ENCODE measurements at places on chromosomes 5 and 9.

GRCh38 chr9:115106001-115106400, 12.0 kb downstream of the TNC start:
- DNase-seq: no peak

DNA sequence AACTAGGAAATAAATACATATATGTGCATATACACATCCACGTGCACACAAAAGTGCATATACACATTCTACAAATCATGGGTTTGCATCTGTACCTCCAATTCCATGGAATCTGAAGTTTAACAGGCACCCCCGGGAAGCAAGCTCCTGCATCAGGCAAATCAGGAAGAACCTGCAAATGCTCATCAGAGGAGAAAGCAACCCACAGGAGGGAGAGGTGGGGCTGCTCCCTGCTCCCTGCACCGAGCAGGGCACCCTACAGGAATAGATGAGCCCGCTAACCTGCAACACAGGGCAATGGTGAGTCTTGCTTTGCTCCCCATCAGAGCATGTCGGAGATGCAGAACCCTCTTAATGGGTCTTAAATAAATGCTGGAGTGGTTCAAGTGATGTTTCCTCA, 151.3 kb downstream of the DAB2IP start:
- DNase-seq: no peak

DNA sequence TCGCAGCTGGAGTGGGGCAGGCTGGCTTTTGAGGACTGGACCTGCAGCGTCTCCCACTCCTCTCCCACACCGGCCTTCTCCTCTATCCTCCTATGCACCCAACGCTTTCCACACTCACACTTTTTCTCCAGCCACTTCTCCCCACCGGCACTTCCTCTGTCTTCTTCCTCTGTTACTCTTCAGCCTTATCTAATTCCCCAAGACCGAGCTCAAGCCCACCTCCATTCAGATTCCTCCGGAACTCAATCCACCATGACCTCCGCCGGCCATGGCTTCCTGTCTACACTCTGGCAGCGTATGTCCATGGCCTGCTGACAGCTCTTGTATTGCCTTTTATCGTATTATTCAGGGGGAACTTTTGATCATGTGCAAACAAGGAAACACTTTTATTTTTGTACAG, 545 bp upstream of the OR2V1 start:
- no peak for DNase-seq

DNA sequence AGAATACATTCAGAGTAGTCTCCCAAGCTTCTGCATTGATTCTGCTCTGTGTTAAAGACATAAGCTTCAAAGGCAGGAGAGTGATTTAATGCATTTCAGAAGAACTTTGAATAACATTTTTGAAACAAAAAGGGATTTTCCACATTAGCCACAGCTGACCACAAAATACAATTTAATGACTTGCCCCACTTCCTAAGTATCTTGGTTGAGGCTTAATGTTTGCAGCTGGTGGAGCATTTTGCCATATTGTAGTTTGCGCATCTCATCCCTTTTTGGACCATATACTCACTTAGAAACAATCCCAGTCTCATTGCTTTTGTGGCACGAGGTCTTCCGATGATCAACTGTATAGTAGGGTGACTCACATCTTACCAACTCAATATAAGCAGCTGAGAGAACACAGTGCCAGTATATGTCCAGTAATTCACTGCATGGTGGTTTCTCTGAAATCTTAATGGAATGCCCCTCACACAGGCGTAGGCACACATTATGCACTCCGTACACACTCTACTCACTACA, 455.8 kb upstream of the PTGER4 start:
- no peak for DNase-seq

- no peak for DNase-seq
Measured at GRCh38 chr9:94714494-94714893, 12.0 kb upstream of the AOPEP start.

GRCh38 chr5:122321921-122322320, 9.9 kb downstream of the SNCAIP start:
- DNase-seq: no peak

- no peak for DNase-seq
Measured at GRCh38 chr5:138230981-138231589, 18.0 kb upstream of the CDC23 start.

GRCh38 chr5:21774801-21775200, 1078.3 kb downstream of the CDH12 start:
- no peak for DNase-seq

DNA sequence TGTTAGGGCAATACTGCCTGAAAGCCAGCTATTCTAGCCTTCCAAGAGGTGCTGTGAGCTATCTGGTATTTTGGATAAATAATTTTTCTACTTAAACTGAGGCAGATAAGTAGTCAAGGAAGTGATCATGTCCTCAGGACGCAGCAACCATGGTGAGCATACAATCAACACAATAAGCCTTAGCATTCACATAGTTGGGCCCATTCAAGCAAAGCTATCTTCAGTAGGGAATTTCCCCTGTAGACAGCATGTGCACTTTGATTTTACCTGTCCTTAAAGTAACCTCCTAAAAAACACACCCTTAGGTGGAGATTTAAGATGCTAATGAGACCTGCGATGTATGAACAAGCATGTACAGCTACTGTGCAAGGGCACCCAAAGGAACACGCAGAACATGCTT, 76.2 kb upstream of the HCN1 start:
- no peak for DNase-seq

DNA sequence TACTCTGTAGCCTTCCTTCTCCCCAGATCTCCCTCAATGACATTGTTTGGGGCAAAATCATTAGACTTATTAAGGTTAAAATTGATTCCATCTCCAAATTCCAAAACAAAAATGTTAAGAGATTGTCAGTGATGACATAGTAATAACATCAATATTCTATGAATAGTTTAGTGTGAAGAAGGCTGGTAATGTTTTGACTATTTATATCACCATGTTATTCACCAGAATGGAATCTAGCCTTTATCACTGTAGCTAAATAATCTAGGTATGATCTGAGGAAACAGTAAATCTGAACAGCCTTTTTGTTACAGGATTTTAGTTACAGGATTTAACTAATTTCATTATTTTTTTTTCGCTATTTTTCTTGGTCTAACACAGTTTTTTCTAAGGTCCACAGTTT, 929 bp upstream of the PLPP6 start:
- no peak for DNase-seq

- DNase-seq: no peak
Measured at GRCh38 chr9:13088720-13089427, 190.6 kb downstream of the MPDZ start.

- no peak for DNase-seq
Measured at GRCh38 chr9:132630811-132631210, 39.0 kb downstream of the DDX31 start.

- no peak for DNase-seq
Measured at GRCh38 chr5:137315534-137316345, 183.4 kb downstream of the SPOCK1 start.

DNA sequence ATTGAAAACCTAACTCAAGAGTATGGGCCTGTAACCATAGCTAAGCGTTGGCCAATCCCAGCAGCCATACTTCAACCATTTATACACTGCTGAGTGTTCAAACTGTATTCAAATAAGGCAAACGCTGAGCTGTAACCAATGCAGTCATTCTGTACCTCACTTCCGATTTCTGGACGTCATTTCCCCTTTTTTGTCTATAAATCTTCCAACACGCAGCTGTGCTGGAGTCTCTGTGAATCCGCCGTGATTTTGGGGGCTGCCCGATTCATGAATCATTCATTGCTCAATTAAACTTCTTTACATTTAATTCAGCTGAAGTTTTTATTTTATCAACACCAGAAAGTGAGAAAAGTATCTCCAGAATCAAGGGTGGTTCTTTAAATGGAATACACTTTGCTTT, 31.7 kb downstream of the MTX3 start:
- no peak for DNase-seq

DNA sequence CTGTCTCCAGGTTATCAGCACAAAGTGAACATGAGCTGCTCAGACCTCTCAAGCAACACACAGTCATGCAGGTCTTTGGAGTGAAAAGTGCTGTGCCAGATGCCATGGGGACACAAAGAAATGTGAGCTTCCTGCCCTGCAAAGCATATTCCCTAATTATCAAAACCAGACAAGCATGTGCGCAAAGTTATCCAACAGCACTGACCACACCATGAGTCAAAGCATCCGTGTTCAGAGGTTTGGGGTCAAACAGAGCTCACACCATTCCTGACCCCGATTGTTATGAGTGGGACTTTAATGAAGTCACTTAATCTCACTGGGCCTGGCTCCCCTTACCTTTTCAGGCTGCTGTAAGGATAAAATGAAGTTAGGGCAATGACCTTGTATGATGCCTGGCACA, 138.5 kb downstream of the SLIT3 start:
- no peak for DNase-seq

DNA sequence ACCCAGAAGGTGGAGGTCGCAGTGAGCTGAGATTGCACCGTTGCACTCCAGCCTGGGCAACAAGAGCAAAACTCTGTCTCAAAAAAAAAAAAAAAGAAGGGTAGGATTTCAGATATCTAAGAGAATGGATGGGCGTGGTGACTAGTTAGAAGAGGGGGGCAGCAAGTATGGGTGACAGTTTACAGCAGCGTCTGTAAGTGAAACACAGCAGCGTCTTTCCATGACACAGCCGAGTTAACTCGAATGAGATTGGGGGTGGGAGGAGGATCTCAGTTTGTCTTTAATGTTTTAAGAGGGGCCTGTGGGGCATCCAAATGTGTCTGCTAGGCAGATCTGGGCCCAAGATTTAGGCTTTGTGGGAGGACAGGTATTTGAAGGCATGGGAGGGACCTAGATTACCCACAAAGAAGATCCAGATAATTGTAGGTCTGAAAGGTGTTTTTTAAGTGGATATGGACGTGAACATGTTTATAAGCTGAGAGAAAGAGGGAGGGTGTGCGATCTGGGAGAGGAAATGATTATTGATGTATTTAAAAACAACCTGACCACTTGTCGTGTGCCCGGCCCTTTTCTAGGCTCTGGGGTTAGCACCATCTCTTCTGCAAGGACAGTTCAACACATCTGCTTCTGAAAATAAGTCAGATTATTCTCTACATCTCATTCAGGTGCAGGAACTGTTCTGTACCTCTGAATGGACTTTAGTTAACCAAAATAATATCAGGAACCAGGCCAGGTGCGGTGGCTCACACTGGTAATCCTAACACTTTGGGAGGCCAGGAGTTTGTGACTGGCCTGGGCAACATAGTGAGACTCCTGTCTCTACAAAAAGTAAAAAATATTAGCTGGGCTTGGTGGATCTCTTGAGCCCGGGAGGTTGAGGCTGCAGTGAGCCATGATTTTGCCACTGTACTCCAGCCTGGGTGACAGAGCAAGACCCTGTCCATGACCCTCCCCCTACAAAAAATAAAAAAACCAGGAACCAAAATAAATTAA, 2.5 kb downstream of the CEP78 start:
- no peak for DNase-seq

GRCh38 chr5:62938927-62939326, 360.3 kb downstream of the LRRC70 start:
- no peak for DNase-seq

DNA sequence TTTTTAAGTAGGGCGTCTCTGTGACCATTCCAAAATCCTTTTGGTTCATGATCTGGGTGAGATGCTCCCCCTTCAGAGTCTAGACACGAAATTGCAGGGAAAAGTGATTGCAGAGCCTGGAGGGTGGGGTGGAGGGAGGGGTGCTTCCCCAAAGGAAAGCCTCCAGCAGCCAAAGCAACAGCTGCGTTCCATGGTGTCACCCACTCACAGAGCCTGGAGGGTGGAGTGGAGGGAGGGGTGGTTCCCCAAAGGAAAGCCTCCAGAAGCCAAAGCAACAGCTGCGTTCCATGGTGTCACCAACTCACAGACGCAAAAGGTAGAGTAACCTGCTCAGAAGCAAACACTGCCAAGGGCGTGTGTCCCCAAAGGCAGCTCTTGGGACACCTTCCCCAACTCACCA, 22.6 kb downstream of the SLC6A18 start:
- DNase-seq: no peak

DNA sequence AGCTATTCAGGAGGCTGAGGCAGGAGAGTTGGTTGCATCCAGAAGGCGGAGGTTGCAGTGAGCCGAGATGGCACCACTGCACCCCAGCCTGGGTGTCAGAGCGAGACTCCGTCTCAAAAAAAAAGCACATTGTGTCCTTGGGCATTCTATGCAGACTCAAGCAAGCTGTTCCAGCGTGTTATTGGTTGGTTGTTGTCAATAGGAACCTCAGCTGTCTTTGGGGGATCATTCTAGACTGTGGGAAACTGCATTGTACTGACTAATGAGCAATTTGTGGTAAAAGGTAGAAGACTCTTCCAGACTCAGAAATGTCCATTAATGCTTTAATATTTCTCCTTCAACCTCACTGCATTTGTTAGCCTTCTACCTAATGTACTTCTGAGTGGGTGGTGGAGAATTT, 379.5 kb upstream of the GRAMD2B start:
- no peak for DNase-seq

DNA sequence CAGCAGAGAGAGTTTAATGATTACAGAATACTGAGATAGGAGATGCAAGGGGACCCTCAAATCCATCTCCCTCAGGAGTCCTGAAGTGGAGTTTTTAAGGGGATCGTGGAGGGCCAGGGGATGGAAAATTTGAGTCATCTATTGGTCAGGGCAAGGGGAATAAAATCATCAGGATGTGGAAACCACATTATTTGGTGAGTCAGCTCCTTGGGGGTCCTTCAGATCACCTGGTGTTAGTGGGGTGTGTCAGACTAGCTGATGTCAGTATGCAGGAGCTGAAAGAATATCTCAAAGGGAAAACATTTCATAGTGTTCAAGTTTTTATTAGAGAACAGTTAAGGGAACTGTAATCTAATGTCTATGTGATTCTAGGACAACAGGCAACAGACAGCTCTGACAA, 183.0 kb upstream of the FTMT start:
- no peak for DNase-seq

GRCh38 chr5:174045470-174046025, at the start of gene NSG2:
NSG2 (plus strand) TSS chr5:174045706; CDS start chr5:174046756, 1,050 bp downstream.
- DNase-seq: no peak

GRCh38 chr9:119961774-119962424, 592.7 kb upstream of the BRINP1 start:
- DNase-seq: no peak

GRCh38 chr9:7974335-7974960, 174.9 kb upstream of the DMAC1 start:
- DNase-seq: no peak

DNA sequence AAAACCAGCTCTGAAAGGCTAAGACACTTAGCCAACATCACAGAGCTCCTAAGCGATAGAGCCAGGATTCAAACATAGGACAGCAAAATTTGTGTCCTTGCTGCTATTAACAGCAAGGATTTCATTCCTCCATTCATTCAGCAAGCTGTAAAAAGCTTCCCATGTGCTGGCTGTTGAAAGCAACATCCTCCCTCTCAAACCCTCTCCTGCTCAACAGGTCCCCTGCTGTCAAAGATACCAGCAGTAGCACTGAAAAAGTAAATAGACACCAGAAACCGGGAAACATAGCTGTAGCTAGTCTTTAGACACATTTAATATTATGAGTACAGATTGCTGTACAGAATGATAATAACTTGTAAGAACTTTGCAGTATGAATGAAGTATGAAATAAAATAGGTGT, 52.6 kb upstream of the ADAMTSL1 start:
- DNase-seq: no peak

Measured in stimulated activated CD4-positive, alpha-beta T cell treated with anti-CD3 and anti-CD28 coated beads, Interleukin-15, amount 100 ng/mL, for 1 hour (primary cell).